NCI-H187 treated with DMSO at 0.1 percent for 48 hours (cell line): ENCODE measurements at places on chromosomes 5 and 9.

DNA sequence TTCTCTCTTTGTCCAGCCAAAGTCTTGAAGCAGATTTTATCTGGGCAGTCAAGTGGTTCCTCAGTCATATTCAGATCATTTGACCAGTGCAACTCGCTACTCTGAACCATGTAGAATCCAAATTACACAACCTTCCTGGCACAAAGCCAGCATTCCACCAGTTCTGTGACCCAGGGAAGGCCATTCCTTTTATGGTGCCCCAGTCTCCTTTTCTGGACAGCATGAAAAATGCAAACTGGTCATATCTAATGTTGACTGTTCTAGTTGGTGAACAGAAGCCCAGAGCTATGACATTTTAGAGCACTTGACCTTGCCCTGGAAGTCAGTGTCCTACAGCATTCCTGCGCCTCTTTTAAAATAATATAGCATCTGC is 364.6 kb downstream of the BRINP1 start:
- DNase-seq = no peak

- DNase-seq = no peak
Measured at GRCh38 chr5:135644816-135645215, 66.0 kb upstream of the CXCL14 start.

GRCh38 chr5:13673511-13673910 is 271.0 kb downstream of the DNAH5 start:
- DNase-seq = no peak

DNA sequence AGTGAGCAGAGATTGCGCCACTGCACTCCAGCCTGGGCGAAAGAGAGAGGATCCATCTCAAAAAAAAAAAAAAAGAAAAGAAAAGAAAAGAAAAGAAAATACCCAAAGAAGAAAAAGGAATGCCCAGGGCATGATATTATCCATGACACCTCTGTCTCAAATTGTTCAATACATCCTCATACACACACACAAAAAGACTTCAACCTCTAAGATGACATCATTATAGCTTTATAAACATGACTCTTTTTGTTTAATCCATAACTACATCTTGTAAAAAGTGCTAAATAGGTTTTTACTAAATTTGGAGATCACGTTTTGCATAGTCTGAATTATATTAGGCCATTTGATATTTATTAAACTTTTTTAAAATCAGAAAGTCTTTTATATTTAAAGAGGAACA is 33.1 kb downstream of the ANKRD31 start:
- DNase-seq = no peak

- no peak for DNase-seq
Measured at GRCh38 chr5:164345853-164346252, 840.4 kb downstream of the MAT2B start.

DNA sequence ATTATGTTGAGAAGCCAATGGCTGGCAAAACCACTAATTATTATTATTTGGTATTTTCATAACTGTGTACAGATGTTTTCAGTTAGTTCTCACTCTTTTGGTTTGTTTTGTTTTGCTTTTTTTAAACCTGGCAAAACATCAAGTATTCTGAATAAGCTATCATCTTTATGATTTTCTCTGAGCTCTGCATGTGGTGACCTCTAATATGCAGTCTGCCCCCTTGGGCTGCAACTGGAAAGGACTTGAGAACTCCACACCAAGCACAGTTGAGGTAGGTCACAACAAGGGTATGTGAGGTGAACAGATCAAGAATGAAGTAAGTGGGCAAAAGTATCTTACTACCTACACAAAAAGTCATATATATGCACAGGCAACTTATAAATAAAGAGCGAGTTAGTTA is 202.2 kb downstream of the NFIB start:
- no peak for DNase-seq

DNA sequence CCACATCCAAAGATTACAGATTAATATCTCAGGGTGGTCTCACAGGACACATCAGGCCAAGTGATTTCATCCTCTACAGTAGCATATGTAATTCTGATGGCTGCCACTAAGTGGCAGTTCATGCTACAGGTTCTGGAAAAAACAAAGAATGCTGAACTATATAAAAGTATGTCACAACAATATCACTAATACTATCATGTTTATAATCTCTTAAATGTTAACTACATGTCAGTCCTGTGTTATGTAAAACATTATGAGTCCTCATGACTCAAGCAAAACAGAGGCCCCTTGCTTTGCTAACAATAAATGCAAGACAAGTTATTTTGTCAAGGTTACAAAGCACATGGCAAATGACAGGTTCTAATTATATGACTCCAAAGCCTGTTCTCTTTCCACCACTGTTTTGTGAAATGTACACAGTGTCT is 233.2 kb downstream of the FBXL17 start:
- DNase-seq = no peak

GRCh38 chr9:89655056-89655989 is 50.5 kb downstream of the GADD45G start:
- no peak for DNase-seq

GRCh38 chr5:176873541-176874172 is 25.5 kb downstream of the HK3 start:
- no peak for DNase-seq

- no peak for DNase-seq
Measured at GRCh38 chr9:136529516-136530460, 16.1 kb downstream of the NOTCH1 start.

DNA sequence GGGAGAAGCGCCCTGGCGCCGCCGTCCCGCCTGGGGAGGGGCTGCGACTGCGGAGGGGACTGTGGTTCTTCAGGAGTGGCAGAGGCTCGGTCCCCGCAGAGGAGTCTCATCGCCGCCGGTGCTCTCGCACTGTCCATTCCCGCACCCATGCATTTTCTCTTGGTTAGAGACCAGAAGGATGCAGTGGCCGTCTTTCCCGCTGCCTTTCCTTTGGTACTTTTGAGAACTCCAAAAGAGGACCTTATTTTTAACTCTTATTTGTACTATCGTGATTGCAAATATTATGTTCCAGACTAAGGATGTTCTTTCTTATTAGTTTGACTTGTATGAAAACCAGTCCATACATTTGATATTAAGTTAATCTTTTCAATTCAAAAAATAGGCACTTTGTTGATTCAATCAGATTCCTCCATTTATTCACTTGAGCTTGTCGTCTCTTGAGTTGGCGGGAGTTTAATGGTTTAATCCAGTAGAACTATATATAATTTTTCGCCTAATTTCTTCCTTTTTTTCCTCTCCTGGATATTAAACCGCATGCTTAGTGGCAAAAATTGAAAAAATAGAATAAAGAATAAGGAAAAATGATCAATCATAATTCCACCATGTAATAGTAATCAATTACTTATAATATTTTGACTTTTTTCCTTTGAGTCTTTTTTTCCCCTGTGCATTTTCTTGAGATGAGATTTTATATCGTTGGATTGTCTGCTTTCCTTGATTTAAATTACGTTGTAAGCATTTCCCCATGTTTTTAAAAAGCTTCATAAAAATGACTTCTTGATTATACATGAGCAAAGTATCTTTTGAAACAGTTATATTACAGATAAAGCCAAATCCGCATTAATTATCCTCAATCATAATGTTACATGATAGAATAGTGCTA is 861 bp downstream of the ZFYVE16 start:
- DNase-seq = no peak

DNA sequence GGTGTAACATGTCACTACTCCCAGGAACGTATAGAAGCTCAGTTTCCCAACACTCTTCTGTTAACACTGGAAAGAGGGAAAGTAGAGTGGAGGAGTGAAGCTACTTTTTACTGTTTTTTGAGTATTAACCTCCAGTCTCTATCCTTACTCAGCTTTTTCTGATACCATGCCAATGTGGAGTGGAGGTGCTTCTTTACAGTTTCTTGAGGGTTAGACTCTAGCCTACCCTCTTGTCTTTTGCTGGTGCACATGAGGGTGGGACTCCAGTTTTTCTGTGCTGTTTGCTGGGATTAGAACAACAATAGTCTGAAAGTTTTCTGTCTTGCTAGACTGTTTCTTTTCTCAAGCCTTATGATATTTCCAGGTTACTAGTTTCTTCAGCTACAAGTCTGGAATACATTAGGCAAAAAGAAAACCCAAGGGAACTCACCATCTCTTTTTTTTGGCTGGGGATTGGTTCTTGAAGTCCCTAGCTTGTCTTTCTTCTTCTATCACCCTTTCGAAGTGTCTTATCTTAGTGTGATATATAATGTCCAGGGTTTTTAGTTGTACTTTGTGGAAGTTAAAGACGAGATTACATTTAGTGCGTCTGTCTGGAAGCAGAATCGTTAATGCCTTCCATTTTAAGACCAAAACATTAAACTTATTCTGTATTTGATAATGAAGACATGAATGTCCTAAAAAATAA is 35.9 kb downstream of the PRR16 start:
- no peak for DNase-seq

DNA sequence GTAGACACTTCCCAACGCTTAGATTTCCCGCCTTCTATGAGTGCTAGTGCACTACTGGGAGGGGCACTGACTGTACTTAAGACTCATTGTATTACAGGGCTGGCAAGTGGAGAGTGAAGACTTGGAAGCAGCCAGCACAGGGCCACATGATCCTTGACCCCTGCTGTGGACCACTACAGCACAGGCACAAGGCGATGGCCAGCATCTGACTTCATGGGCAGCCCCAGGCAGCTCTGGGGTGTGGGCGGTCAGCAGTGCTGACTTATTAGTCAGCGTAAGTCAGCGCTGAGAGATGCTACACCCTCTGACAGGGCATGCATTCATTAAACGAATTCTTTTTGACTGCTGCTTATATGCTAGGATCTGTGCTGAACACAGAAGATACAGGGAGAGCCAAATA is 9.3 kb downstream of the SLC46A2 start:
- no peak for DNase-seq

DNA sequence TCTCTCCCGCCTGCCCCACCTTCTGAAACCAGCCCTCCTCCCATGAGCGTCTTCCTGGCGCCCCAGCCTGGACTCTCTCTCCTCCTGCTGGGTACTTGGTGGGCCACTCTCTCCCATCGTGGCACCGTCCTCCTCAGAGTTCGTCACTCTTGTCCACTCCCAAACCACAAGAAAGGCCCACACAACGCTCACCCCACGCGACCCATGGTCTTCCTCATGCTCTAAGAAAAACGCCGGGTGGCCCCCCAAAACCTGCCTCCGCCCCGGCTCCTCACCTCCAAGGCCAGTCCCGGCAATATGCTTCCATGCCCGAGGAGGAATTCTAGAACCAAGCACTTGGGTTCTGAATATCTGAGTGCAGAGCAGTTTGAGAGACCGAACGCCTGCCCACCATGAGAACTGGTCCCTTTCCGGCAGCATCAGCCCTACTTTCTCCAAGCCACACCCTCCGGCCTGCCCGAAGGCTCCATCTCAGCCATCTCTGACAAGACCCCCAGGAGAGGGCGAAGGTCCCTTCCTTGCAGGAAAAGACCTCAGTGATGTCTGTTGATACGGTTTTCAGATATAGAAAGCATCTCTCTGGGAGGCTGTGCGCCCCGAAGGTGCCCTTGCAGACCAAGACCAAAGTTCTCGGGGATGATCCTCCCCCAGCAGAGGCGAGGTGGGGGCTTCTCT is 15.0 kb downstream of the SLC6A3 start:
- no peak for DNase-seq
